ENCODE measurements at places on chromosomes 16 and 17.

DNA sequence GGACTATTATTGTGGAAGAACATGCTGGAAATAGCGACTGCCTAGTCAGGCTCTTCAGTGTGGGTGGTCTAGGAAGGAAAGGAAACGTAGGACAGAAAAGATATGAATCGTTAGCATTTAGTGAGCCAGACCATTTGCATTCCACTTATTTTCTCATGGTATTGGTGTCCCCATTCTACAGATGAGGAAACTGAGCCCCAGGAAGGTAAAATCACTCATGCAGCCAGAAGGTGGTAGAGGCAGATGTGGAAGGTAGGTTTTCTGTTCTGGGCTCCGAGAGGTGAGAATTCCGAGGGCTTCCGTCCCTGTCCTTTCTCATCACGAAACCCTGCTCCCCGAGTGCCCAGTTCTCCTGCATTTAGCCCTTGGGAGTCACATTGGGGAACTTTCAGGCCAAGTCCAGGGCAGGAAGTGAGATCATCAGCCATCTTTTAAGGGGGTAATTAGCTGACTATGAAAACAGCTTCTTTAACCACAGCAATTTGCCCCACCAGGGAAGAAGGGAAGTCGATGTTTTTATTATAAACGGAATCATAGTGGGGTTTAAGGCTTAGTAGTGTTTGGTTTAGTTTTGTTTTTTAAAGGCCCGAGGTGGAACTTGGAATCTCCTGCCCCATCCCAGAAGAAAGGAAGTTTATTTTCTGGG, 110.7 kb upstream of the IRX3 start:
- no peak for DNase-seq

DNA sequence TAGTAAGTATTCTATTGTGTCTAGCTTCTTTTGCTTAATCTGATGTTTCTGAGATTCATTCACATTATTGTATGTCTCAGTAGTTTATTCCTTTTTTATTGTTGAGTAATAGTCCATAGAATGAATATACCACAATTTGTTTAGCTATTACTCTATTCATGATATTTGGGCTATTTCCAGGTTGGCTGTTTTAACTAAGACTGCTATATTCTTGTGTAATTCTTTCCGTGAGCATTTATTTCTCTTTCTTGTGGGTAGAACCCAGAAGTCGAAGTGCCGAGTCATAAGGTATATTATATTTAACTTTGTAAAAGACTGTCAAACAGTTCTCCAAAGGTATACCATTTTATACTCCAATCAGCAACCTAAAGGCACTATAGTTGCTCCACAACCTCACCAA, 160.8 kb downstream of the ANKFN1 start:
- no peak for DNase-seq

- no peak for DNase-seq
These were observed 39.7 kb downstream of the SCPEP1 start for GRCh38 chr17:57017625-57018024.

GRCh38 chr17:22506861-22507260, 814.5 kb downstream of the KCNJ18 start:
- DNase-seq: no peak

DNA sequence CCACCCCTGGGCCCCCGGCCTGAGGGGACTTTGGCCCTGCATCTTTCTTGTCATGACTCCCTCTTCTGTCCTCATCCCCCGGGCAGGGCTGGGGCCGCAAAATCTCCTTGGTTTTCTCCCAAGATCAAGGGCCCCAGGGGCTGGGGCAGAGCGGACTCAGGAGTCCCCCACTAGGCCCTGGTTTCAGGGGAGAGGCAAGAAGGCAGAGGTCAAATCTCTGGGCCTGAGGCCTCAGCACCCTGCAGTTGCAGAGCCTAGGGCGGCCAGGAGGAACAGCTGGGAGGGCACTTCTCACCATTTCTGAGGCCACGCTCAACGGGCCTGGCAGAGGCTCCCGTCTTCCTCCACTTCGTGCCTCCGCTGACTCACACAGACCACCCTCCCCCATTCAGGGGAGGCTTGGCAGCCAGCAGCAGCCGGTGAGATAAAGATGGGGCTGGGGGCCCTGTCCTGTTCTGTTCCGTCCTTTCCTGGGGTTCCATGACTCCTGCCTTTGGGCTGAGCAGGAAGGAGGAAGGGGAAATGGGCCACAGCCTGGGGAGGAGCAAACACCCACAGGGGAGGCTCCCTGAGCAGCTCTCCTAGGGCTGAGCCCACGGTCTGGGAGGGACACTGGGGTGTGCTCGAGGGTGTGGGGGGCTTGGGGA, 12.4 kb downstream of the ZSCAN10 start:
- DNase-seq: no peak

DNA sequence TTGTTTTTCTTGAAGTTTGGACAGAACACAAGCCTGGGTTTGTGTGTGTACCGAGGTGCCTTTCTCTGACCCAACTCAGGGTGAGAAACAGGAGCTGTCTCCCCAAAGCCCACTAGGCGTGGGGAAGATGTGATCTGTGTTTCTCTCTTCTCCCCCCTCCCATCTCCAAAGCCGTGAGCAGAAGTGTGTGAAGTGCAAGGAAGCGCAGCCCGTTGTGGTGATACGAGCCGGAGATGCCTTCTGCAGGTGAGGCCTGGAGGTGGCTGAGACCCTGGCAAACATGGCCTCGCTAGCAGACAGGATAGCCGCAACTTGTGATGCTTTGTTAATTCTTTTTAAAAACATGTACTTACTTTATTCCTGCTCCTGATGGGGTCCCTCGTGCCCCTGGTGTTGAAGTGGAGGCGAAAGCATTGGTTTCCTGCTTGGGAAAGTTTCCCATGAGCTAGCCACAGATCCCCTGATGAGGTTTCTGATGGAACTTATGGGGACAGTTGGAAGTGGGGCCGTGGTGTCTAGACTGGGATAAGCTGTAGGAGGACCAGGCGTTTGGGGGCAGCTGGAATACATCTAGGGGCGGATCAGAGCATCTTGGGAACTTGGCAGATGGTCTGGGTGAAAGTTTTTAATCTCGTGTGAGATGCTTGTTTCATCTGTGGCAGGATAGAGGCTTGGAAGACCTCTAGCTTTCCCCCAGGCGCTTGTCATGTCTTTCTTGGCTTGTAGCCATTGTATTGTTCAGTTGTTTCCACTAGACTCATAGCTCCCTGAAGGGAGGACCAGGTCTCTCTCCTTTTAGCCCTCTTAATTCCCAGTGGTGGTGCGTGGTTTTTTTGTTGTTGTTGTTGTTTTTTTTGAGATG, 893 bp downstream of the CTU2 start:
- no peak for DNase-seq

DNA sequence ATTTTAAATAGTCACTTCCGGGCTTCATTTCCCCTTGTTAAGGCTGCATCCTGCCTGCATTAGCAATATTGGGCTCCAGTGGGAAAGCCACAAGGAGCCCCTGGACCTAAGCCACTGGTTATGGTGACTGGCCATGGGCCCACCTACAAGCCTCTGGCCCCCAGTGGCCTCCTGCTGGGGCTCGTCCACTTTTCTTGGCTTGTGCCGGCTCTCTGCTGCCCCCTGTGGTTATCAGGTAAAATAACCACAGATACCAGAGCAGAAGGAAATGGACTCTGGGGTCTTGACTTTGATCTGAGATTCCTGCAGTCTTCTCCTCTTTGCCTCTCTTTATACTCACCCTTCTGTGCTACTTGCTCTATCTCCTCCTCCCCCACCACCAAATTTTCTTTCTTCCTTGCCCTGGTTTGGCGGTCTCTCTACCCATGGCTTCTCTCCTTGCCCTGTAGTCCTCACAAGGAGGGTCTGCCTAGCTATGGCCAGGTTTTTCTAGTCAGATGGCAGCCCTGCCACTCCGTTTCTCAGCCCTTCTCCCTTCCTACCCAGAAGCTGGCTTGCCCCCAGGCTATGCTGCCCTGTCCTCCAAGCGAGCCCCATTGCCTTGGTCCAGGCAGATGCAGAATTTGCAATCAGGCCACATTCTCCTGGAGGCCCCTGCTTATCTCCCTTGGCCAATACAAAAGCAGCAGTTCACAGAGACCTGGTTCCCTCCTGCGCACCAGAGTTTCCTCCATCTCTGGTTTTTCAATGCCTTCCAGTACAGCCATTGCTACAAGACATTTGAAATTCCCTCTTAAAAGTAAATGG, 82.9 kb upstream of the RCVRN start:
- no peak for DNase-seq

GRCh38 chr16:86899757-86900156, 321.4 kb downstream of the FOXL1 start:
- no peak for DNase-seq
